LHCN-M2 (cell line): ENCODE measurements at places on chromosomes 2 and 18. TPM values are rescaled to one million over a fixed set of nuclear protein-coding genes. Genes with fewer than 3 reads are reported as not detected.

- DNase-seq = no peak
Observed at GRCh38 chr2:88601286-88601685, 26.0 kb downstream of the EIF2AK3 start.

GRCh38 chr18:76169733-76170132 is 325.3 kb downstream of the ZNF516 start:
- DNase-seq = no peak

DNA sequence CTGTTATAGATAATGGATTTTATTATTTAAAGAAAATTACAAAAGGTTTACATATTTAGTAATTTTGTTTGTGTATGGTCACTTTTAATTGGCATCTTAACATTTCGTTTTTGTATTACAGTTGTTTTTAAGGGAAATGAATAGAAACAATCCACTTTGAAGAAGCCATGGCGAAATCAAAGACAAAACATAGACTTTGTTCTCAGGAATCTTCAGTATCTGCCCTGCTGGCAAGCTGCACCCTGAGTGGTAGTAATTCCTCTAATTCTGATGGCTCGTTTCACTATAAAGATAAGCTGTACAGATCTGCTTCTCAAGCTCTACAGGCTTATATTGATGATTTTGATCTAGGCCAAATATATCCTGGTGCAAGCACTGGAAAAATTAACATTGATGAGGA is 2.7 kb downstream of the C18orf54 start:
- no peak for DNase-seq

DNA sequence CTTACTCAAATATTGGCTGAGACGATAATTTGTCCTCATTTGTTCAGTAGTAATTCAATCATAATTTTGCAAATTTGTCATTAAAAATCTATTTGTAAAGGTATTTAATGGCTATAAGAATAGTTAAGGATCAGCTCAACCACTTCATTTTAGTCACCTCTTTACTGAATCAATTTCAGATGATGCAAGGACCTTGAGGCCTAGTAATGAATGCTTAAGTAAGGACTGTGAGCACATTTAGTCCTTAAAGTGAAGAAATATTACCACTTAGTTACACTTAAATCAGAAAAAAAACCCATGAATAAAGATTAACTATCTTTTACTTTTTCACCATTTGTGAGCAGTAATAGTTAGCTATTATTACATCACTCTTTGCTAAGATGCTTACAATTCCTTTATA is 778.9 kb downstream of the CCDC85A start:
- DNase-seq = no peak

DNA sequence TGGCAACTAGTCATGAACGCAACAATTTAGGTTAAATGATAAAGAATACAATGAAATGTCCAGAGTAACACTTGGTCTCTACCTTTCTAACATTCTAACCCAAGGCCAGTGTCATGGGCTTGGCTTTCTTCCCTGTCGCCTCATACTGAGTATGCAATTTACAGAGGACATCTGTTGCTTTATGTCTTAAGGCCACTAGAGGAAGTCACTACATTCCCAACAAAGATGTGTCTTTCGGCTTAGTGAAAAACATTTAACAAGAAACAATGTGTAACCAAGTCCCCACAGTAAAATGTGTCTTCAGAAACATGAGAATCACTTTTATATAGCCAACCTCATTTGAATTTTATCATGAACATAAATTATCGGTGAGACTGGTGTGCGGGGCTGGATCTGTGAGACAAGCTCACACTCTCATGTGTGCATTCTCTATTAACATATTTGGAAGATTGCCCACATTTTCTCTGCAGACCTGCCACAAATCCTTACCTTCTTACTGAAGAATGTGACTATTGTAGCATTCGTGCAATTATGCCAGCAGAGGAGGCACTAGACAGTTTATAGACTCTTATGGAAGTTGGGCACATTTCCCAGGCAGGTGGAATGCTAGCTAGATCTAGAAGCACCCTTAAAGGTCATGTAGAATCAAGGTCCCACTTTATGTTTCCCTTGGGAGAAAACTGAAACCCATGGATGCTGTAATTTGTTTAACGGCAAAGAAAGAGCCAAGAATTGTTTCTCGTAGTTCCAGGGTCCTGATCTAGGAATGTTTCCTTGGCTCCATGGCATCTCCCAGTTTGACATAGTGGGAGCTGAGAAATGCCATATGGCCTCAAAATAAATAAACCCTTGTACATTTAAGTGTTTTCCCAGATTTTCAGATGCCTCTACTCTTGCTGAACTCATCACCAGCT is 101.8 kb downstream of the CD226 start:
- peak; percentile 18 for DNase-seq

The EPB41L3 gene
- total RNA-seq = under 0.01 TPM in 1 of 2 replicates, not detected in the other

The TMEM18 gene
- total RNA-seq = 29.1 TPM in 2 replicates

The CCBE1 gene
- total RNA-seq = 54.9 and 92.6 TPM in 2 replicates
